ENCODE measurements at places on chromosomes 11 and 22.

DNA sequence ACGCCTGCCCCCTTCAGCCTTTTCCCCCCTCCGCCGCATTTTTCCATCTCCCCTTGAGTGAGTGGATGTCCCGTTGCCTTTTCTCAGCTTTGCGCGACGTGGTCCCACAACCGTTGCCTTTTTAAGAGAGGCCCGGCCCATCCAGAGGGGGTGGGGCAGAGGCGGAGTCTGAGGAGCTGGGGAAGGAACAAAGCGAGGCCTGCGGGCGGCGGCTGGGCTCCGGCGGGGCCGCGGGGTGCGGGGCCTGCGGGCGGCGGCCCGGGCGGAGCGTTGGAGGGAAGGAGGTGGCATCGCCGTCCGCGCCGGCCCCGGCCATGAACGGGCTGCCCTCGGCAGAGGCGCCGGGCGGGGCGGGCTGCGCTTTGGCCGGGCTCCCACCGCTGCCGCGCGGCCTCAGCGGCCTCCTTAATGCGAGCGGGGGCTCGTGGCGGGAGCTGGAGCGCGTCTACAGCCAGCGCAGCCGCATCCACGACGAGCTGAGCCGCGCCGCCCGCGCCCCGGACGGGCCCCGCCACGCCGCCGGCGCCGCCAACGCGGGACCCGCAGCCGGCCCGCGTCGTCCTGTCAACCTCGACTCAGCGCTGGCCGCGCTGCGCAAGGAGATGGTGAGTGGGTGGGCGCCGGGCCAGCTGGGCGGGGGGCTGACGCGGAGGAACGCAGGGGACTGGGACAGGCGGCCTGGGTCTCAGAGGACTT is at the start of gene FAM89B:
TSS of gene FAM89B (plus strand) at position 183 of the 696 bp plus-strand sequence. CDS start at position 315, 132 bp downstream.
- peak; percentile 92 for DNase-seq

DNA sequence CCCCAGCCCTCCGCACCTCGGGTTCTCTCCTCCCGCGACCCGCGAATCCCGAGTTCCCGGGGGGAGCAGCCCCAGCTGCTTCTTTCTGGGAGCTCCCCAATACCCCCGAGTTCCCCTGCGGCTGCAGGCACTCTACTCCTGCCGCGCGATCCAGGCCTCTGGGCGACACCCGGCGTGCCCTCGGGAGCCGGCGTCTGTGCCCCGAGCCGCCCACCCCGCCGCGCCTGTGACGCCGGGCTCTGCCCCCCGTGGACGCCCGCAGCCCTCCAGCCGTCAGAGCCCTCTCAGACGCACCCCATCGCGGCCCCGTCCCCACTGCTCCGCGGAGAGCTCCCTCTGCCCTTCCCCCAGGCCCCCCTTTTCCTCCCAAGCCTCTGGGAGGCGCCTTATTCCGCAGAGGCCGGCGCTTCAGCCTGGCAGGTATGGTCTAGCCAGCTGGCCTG is 422 bp downstream of the GLB1L2 start:
- DNase-seq, result no peak

GRCh38 chr22:29171721-29172120 is 34.0 kb upstream of the EMID1 start:
- no peak for DNase-seq

DNA sequence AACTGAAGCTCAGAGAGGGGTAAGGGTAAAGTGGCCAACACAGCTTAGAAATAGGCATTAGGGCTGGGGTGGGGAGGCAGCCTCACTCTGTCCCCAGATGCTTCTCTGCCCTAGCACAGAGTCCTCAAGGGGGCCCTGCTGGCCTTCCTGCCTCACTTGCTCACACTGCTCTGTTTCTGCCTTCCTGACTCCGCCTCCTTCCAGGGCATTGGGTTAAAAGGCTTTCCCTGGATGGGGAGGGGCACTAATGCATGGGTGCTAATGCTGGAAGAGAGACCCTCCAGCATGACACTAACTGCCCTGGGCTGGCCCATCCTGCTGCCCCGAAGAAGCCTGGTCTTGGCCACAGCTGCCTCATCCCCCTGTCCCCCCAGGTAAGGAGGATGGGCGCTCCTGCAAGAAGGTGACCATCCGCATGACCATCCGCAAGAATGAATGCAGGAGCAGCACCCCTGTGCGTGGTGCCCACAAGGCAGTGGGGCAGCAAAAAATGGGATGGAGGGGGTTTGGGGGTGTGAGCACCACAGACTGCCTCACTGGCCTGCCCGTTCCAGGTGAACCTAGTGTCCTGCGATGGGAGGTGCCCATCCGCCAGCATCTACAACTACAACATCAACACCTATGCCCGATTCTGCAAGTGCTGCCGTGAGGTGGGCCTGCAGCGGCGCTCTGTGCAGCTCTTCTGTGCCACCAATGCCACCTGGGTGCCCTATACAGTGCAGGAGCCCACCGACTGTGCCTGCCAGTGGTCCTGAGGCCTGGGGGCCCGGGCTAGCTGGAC is 74.0 kb upstream of the MYOD1 start:
- DNase-seq, result no peak

GRCh38 chr11:114821621-114822412 is 143.5 kb downstream of the NXPE2 start:
- no peak for DNase-seq

- peak; percentile 83 for DNase-seq
Measured at GRCh38 chr22:19942157-19943081, 801 bp upstream of the TXNRD2 start.

DNA sequence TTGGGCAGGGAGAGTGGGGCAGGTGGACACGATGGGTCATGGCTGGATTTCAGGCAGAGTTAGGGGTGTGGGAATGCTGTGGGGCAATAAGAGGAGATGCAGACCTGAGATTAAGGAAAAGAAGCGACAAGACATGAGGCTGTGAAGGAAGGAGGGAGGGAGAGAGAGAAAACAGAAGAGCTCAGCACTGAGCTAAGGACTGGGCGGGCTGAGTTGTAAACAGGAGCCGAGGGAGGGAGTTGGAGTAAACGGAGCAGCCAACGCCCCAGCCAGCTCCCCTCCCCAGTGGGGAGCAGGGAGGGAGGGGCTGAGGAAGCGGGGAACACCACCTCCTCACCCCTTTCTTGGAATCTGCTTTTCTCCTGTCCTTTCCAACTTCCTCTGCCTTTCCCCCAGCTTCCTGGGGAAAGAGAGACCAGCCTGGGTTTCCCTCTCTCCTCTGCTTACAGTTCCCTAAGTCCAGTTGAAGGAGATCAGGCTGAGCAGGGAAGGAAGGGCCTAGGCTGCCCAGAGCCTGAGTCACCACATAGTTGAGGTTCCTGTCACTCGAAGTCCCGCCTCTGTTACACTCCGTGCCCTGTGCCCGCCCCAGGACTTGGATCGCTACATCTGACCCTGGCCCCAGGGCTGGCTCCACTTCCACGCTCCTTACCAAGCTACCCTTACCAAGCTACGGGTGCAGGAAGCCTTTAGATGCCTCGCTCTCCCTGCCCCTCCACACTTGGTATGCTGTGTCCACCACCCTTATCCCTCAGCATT is 6.7 kb upstream of the AHNAK start:
- DNase-seq, result peak; percentile 95

DNA sequence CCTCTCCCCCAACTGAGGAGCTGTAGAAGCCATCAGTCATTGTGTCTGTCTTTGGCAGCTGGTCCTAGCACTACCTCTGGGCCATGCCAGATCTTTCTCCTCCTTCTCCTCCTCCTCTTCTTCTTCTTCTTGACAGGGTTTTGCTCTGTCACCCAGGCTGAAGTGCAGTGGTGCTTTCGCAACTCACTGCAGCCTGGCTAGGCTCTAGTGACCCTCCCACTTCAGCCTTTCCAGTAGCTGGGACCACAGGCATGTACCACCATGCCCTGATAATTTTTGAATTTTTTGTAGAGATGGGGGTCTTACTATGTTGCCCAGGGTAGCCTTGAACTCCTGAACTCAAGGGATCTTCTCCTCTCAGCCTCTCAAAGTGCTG is 50.1 kb upstream of the SHANK2 start:
- DNase-seq, result peak; percentile 12

DNA sequence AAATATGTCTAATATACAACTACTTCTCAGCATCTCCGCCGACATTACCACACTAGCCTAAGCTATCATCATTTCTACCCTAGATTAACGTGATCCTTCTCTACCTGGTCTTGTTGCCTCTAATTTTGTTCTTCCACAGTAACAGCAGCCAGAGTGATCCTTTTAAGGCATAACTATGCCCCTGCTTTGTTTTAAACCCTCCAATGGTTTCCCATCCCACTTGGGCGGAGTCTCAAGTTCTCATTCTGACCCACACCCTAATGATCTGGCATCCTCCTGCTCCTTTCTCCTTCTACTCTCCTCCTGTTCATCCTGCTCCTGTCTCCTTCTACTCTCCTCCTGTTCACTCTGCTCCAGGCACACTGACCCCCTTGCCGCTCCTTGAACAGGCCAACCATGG is 31.9 kb upstream of the POU2AF1 start:
- no peak for DNase-seq

GRCh38 chr22:35627267-35628041 is 10.3 kb upstream of the MB start:
- peak; percentile 91 for DNase-seq

GRCh38 chr11:113106507-113106906 is 145.3 kb downstream of the NCAM1 start:
- no peak for DNase-seq

GRCh38 chr11:79081471-79082031 is 359.3 kb downstream of the TENM4 start:
- no peak for DNase-seq

- no peak for DNase-seq
Measured at GRCh38 chr11:2779981-2780849, 80.4 kb upstream of the KCNQ1OT1 start.

GRCh38 chr11:69157156-69157821 is 1.6 kb downstream of the SMIM38 start:
- DNase-seq, result peak; percentile 76

DNA sequence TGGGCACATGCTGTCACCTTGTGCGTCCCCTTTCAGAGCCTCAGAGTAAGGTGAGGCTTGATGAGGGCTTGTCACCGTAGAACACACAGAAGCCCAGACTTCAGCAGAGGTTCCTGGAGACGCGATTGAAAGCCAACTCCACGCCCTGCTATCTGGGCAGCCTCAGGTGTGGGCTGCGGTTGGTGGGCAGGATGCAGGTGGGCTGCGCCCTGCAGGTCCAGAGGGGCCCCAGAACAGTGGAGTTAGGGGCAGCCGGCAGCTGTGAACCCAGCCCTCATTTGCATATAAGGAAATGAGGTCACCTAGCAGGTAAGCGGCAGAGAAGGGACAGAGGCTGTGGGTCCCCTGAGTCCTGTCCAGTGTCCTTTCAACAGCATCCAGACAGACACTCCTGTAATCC is 15.4 kb downstream of the PHLDA2 start:
- DNase-seq, result no peak

DNA sequence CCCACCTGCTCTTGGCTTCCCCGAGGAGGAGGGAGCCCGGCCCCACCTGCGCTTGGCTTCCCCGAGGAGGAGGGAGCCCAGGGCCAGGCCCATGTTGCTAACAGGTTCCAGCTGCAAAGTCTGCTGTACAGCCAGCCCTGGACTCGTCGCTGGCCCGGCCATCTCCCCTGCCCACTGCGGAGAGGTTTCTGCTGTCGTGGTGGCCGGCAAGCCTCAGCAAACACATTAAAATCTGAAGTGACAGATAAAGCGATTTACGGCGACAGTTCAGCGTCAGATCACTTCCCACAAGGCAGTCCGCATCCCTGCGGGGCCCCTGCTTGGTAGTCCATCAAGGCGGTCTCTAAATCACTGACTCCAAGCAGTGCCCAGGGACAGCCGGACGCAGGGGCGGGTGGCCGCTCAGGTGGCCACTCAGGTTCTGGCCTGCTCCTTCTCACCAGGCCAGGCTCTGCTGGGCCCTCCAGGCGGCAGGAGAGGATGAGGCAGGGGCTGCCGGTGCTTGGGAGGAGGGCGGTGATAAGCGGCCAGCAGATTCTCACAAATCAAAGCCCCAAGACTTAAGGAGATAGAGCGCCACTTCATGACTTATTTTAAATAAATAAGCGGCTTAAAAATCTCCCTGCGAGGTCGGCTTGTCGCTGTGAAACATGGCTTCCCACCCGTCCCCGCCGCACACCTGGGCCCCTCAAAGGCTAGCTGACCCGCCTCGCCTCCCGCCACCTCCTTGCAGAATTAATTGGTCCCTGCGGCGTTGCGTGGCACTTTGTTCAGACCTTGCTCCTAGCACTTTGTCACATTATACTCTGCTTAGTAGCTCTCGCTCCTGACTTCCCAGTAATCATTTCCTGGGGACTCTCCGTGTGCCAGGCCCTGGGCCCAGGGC is 21.1 kb downstream of the MACROD1 start:
- no peak for DNase-seq

DNA sequence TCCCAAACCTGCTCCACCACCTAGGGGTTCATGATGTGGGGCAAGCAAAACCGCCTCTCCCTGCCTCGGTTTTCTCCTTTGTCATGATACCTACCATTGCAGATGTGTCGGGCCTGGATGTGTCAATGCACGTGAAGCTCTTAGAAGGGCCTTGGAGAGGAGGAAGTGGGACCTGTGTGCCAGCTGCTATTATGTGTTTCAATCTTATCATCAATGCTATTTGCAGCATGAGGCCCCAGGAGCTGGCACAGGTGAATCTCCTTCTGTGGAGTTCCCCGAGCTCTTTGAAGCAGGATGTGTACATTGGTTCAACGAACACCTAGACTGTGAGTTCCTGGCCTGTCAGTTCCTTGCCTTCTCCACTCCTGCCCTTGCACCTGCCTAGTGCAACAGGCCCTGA is 331.6 kb downstream of the CTTN start:
- no peak for DNase-seq

DNA sequence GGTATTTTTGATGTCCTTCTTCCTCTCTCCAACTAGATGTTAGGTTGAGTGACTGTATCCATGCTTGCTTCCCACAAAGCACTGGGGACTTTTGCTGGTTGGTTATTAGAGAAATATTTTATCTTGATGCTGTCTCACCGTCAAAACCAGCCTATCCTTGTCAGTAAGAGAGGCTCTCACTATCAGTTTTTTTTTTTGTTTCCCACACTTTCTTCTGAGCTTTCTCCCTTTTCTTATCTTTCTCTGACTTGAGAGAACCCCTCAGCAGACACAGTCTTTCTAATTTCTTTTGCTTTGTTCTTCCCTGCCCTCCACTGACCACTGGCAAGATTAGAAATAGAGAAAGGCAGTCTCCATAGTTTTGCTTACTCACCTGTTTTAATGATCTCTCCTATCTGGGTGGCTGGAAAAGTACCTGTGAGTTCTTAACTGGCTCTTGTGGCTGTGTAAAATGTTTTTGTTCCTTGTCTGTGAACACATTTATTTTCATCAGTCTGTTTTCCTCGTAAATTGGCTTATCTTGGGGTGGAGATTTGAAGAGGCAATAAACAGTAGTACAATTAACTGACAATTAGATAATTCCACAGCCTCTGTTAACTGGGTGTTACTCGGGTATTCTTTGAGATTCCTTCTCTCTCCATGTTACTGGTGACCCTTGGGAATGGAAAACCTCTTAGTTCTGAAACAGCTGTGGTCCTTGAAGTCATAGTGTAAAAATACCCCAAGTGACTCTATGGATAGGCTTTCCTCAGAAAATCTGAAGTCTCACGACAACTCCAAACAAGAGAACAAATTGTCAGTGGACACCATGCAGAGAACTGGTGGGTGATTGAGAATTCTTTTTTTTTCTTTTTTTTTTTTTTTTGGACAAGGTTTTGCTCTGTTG is at the start of gene NXPE1:
TSS of gene NXPE1 (minus strand) at position 457 of the 886 bp plus-strand sequence. CDS start 8,680 bp downstream, outside the sequence.
- no peak for DNase-seq

GRCh38 chr11:90171359-90171758 is 36.9 kb downstream of the NAALAD2 start:
- DNase-seq, result no peak

GRCh38 chr11:122863704-122864326 is 18.7 kb upstream of the JHY start:
- DNase-seq, result peak; percentile 87

GRCh38 chr11:112465433-112466024 is 204.9 kb upstream of the PLET1 start:
- no peak for DNase-seq

GRCh38 chr11:121494355-121495099 is 41.8 kb upstream of the SORL1-AS1 start:
- no peak for DNase-seq

- no peak for DNase-seq
Measured at GRCh38 chr22:24459911-24460310, 32.5 kb downstream of the ADORA2A start.
